ENCODE measurements at places on chromosomes 2 and 18.

GRCh38 chr2:240359695-240360094 lies 75.8 kb upstream of the GPC1 start:
- no peak for DNase-seq

GRCh38 chr18:53817976-53818950 lies 406.2 kb downstream of the MBD2 start:
- DNase-seq, result no peak

GRCh38 chr18:26322890-26323653 lies 96.8 kb downstream of the TAF4B start:
- DNase-seq, result no peak

DNA sequence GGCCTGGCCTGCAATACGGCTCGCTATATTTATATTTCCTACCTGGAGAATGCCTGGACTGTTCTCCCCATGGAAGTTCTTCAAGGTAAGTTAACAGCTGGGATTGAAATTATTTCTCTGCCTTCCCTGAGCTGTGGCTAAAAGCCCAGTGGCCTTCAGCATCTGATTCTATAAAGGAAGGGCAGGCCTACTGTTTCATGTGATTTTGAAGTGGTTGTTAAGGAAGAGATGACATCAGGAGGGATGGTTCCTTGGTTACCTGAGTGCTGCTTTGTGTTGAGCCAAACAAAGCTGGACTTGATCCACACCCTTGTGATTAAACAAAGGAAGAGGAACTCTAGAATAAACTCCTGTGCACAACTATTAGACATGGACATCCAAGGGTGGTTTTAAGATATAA lies 61.6 kb downstream of the MFSD6 start:
- peak; percentile 24 for DNase-seq

DNA sequence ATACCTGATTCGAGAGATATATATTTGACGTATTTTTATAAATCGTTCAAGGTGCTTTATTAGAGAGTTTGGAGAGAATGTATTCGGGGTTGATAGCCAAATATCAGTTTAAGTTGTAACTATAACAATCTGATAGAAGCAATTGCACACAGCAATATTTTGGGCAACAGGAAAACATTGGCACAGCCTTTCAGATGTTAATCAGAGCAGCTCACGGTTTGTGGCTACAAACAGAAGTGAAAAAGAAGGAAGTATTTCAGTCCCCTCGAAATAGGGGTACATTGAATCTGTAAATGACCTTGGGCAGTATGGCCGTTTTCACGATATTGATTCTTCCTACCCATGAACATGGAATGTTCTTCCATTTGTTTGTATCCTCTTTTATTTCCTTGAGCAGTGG lies 20.6 kb downstream of the SERPINB10 start:
- no peak for DNase-seq

DNA sequence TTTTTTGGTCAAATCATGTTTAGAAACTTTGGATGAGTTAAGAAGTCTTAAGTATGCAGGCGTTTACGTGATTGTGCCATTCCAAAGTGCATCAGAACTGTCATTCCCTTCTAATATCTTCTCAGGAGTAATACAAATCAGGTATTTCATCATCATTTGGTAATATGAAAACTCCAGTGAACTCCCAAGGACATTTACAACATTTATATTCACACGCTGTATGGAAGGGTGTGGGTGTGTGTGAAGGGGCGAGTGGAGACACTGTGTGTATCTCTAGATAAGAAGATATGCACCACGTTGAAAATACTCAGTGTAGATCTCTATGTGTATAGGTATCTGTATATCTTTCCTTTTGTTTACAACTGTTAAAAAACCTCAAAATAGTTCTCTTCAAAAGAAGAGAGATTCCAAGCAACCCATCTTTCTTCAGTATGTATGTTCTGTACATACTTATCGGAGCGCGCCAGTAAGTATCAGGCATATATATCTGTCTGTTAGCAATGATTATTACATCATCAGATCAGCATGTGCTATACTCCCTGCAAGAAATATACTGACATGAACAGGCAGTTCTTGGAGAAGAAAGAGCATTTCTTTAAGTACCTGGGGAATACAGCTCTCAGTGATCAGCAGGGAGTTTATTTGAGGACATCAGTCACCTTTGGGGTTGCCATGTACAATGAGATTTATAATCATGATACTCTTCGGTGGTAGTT lies 29.3 kb downstream of the COX7A2L start:
- DNase-seq, result no peak

GRCh38 chr2:61911510-61911909 lies 6.0 kb downstream of the COMMD1 start:
- DNase-seq, result no peak

DNA sequence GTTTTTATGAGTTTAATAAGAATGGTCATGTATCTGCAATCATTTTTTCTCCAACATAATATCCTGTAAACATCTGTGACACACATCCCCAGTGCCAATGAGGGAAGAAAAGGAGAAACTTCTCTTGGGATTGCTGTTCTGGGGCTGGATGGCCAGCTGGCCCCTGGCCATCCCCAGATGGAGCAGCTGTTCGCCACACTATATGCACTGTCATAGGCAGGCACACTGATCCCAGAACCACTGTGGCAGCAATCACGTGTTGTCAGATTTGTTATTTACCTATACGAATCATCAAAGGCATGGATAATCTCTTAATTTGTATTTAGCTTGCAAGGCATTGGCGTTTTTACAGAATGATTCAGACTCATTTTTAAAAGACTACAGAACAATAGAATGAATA lies 167.6 kb upstream of the ACAA2 start:
- DNase-seq, result no peak

- no peak for DNase-seq
These were observed 53.4 kb downstream of the LIMS1 start for GRCh38 chr2:108587621-108588020.

GRCh38 chr2:188776634-188777033 lies 197.5 kb upstream of the COL3A1 start:
- no peak for DNase-seq

- peak; percentile 88 for DNase-seq
These were observed 18.3 kb downstream of the YPEL5 start for GRCh38 chr2:30165050-30165520.

GRCh38 chr2:38010995-38011394 lies 65.0 kb downstream of the CYP1B1 start:
- DNase-seq, result no peak
